ENCODE measurements at places on chromosomes 3 and 15.
A peak's percentile ranks its signal among the peaks of the same experiment; 100 is the strongest.

- H3K27ac ChIP-seq: no peak overlapping the region
- H3K27me3 ChIP-seq: no peaks in the 10 kb centered on the region
- no peaks in the 10 kb centered on the region for H3K36me3 ChIP-seq
- no peaks in the 10 kb centered on the region for H3K4me1 ChIP-seq
- no peak for DNase-seq
- no peak overlapping the region for H3K4me3 ChIP-seq
Measured at GRCh38 chr3:133531981-133532380, 41.5 kb upstream of the CDV3 start.

DNA sequence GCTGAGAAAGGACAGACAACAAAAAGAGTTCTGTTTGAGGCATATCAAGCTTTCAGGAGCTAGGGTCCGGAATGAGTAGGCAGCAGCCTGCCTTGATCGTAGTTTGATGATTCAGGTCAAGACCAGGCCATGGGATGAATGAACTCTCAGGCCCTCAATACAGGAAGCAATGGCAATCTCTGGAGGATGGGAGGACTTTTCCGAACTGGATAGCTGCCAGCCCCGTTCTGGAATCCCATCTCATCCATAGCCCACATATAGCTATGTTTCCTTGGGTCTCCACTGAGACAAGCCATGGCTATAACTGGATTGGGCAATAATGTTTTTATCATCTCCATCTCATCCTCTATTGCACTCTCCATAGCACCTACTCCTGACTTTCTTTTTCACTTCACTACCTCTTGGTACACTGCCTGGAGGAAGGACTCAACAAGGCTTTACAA, 12.8 kb downstream of the AHSG start:
- H3K4me1 ChIP-seq: no peaks in the 10 kb centered on the region
- H3K4me3 ChIP-seq: no peak overlapping the region
- H3K27ac ChIP-seq: no peak overlapping the region

DNA sequence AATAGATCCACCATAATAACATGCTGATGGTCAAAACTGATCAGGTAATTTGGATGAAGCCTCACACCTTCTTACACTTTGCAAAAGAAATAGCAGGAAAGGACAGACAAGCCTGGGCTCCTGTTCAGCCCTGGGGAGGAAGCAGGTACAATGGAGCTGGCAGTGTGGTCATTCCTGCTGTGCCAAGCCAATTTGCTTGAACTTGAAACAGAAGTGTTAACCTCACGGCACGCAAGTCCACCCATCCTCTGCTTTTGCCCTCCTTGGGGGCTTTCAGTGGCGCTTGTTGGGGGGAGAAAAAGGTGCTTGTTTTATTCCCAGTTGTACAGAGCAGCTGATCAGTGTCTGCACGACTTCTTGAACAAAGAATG, 36.8 kb upstream of the RFTN1 start:
- H3K27me3 ChIP-seq: no peaks in the 10 kb centered on the region
- DNase-seq: no peak
- H3K4me3 ChIP-seq: no peak overlapping the region
- H3K27ac ChIP-seq: no peak overlapping the region

DNA sequence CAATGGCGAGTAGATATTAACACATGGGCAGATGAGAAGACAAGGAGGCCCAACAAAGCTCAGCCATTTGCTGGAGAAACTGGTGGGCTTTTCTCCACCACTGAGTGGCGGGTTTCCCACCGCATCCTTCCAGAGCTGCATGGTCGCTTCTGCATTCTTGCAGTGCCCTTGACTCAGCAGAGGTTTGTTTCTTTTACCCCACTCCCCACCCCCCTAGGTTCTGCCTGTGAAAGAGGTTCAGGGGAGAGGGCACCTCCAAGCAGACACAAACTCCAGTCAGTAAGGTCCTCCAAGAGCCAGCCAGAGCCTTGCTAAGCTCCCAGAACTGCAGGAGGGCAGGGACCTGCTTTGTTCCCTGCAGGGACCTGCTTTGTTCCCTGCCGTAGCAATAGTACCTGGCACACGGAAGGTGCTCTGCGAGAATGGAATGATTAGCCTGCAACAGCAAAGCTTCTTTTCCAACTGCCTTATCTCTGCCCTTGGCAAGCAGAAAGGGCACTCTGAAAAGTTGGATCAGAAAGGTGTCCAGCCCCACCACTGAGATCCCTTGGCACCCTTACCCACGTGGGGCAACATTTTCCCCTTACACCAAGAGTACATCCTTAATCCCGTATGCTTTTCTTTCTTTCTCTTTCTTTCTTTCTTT, 1.4 kb downstream of the PAQR5 start:
- no peak for DNase-seq
- H3K27ac ChIP-seq: no peak overlapping the region
- no peaks in the 10 kb centered on the region for H3K36me3 ChIP-seq
- H3K4me1 ChIP-seq: peaks cover 11% of the 10 kb centered on the region
- H3K27me3 ChIP-seq: peaks cover 20% of the 10 kb centered on the region

DNA sequence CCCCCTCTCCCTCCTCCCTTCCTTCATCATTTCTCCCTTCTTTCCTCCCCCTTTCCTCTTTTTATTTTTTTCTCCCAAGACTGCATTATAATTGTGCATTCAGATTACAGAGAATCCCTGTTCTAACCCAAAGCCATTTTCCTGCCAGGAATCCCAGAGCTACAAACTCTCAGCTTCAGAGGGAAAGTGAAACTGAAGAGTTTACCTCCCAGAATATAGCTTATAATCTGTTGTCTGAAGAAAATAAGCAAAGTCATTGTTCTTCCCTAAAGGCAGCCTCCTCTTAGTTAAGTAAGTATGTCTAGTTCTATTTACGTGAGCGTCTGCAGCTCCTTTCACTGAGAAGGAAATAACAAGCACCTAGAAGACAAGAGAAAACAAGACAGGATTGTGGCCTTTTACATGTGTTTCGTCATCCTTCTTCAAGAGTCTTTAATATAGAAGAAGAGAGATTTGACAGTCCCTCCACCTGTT, 97.2 kb downstream of the CHST2 start:
- H3K27ac ChIP-seq: peak overlapping the region; percentile 34
- H3K4me3 ChIP-seq: no peak overlapping the region
- H3K36me3 ChIP-seq: no peaks in the 10 kb centered on the region
- H3K27me3 ChIP-seq: no peaks in the 10 kb centered on the region
- no peak for DNase-seq

DNA sequence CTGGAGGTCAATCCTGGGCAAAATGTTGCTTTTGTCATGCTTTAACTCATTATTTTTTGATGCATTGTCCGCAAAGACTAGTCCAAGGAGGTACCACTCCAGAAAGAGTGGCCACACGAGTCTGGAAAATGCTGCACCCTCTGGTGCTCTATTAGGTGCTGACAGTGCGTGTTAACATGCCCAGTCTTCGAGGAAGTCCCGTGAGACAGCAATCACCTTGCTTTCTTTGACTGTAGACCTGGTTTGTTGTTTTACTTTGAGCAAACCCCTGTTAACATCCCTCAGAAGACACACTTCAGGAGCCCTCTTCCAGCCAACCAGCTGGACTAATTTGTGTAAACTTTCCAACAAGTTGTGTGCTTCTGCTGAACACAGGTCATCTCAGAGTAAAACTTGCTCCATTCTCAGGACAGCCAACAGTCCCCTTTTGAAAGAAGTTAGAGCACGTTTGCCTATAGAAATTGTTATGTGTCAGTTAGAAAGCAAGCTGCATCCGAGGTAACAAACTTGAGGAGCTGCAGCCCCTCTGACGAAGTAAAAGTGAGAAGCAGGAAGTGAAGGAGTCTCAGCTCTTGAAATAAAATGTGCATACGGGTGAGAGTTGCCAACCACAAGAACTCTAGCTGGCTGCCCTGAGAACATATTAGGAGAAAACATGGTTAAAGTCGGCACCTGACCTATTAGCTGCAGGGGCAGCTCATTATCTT, 205.0 kb downstream of the LPP start:
- H3K4me3 ChIP-seq: peak overlapping the region; percentile 14
- H3K27ac ChIP-seq: peak overlapping the region; percentile 78
- DNase-seq: peak; percentile 72
- H3K36me3 ChIP-seq: peaks cover 4% of the 10 kb centered on the region

GRCh38 chr3:196792771-196793170, 53.1 kb downstream of the PAK2 start:
- H3K27ac ChIP-seq: no peak overlapping the region
- no peak for DNase-seq
- no peaks in the 10 kb centered on the region for H3K4me1 ChIP-seq
- no peak overlapping the region for H3K4me3 ChIP-seq

- H3K4me3 ChIP-seq: no peak overlapping the region
- H3K4me1 ChIP-seq: no peaks in the 10 kb centered on the region
- H3K36me3 ChIP-seq: no peaks in the 10 kb centered on the region
- H3K27me3 ChIP-seq: peaks cover 12% of the 10 kb centered on the region
Measured at GRCh38 chr3:155737844-155738460, 6.9 kb downstream of the PLCH1 start.

DNA sequence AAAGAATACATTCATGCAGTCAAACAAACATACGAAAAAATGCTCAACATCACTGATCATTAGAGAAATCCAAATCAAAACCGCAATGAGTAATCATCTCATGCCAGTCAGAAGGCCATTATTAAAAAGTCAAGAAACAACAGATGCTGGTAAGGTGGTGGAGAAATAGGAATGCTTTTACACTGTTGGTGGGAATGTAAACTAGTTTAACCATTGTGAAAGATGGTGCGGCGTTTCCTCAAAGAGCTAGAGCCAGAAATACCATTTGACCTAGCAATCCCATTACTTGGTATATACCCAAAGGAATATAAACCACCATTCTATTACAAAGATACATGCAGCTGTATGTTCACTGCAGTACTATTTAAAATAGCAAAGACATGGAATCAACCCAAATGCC, 330.4 kb downstream of the EDEM1 start:
- no peaks in the 10 kb centered on the region for H3K27me3 ChIP-seq
- DNase-seq: no peak
- no peaks in the 10 kb centered on the region for H3K4me1 ChIP-seq
- no peak overlapping the region for H3K27ac ChIP-seq
- H3K36me3 ChIP-seq: no peaks in the 10 kb centered on the region

GRCh38 chr15:83115831-83116565, 8.6 kb downstream of the TM6SF1 start:
- no peaks in the 10 kb centered on the region for H3K27me3 ChIP-seq
- peaks cover 12% of the 10 kb centered on the region for H3K36me3 ChIP-seq
- no peak overlapping the region for H3K27ac ChIP-seq

DNA sequence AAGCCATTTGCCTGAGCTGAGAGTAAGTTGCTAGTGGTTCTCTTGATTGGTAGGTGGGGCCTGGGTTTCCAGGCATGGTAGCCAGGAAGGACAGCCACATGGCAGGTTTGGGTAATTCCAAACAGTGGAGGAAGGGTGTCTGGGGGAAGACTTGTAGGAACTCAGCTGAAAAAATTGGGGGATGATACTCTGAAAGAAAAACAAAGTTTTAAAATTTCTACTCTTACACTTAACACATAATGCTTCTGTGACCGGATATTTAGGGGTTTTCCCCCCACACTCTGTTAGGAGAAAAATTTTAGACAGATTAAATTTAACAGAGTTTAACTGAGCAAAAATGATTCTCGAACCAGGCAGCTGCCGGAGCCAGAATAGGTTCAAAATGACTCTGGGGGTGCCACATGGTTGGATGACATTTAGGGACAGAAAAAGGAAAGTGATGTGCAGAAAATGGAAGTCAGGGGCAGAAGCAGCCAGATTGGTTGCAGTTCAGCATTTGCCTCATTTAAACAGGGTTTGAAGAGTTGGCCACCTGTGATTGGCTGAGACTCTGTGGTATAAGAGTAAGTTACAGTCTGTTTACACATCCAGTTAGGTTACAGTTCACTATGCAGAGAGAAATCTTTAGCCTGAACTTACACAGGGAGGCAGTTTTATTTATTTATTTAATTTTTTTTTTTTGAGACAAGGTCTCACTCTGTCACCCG, 8.1 kb downstream of the B2M start:
- peak overlapping the region; percentile 87 for H3K27ac ChIP-seq
- DNase-seq: peak; percentile 84
- no peaks in the 10 kb centered on the region for H3K27me3 ChIP-seq
- H3K36me3 ChIP-seq: peaks cover 55% of the 10 kb centered on the region
- peaks cover 86% of the 10 kb centered on the region for H3K4me1 ChIP-seq

- no peak overlapping the region for H3K27ac ChIP-seq
- no peaks in the 10 kb centered on the region for H3K27me3 ChIP-seq
Measured at GRCh38 chr15:55860468-55860867, 117.5 kb upstream of the PRTG start.

DNA sequence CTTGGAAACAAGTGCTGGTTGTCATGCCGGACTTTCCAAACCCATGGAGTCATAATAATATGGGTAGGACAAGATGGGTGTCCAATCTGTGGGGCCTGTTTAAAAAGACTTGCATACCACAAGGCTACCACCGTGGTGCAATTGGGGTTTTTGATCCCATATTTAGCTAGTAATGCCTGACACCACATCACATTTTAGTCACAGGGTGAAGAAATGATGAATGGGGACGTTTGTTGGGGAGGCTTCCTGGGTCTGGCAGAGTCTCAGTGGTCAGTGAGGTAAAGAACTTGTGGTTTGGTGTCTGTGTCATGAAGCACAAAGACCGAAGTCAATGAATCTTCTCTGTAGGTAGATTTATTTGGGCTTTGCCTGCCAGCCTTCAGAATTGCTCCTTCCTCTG, 31.0 kb downstream of the P3H2 start:
- H3K27ac ChIP-seq: no peak overlapping the region
- no peaks in the 10 kb centered on the region for H3K4me1 ChIP-seq
- no peak for DNase-seq
- no peak overlapping the region for H3K4me3 ChIP-seq
- no peaks in the 10 kb centered on the region for H3K36me3 ChIP-seq

- no peaks in the 10 kb centered on the region for H3K27me3 ChIP-seq
- H3K36me3 ChIP-seq: no peaks in the 10 kb centered on the region
- H3K4me3 ChIP-seq: no peak overlapping the region
- peak overlapping the region; percentile 93 for H3K27ac ChIP-seq
Measured at GRCh38 chr3:187999821-188000220, 154.1 kb upstream of the LPP start.

DNA sequence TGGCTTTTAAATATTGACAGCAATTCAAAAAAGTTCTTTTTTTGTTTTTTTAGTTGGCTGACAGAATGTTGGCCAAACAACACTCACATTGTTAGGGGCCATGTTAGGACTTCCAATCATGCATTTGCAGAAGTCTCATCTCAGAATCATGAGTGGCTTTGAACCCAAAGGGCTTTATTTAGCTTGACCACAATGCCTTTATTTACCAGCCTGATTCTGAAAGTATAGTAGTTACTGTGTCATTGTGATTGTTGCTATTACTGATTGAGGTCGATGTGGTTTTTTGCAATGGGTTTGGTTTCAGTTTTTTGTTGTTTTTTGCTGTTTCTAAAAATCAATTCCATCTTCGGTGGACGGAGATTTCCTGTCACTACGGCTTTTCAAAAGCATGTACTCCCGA, 7.2 kb downstream of the GLDN start:
- H3K27ac ChIP-seq: no peak overlapping the region
- no peaks in the 10 kb centered on the region for H3K36me3 ChIP-seq
- DNase-seq: no peak

- no peak overlapping the region for H3K4me3 ChIP-seq
- H3K27me3 ChIP-seq: no peaks in the 10 kb centered on the region
Measured at GRCh38 chr3:4512895-4513616, 19.9 kb downstream of the ITPR1 start.
